Dorsolateral prefrontal cortex (tissue), 122 donors: ENCODE measurements at places on chromosomes 6 and 20.

DNA sequence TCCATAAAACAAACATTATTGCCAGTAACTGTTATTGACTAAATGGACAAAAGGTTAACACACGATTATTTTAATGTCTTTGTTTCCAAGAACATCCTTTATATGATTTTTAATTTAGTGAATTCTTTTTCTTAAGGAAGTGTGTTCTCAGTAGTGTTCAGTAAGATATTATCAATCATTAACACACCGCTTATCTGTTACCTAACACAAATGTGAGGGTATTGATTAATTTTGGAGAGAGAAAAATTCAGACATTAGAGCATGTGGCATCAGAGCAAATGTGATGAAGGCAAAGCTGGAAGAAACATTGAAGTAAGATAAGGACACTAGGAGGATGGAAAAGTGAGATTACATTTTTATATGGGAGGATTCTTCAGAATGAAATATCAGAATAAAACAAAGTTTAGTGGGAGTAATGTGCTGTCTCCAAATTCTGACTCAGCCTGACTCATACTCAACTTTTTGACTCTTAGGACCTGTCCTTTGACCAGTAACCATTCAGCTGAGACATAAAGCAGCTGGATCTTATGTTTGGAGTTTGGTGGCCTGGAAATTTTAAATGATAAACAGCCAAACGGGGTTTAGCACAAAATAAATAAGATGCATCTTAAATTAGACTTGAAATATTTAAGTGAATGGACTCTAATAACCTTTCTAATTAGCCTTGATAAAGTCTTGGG, 348.6 kb downstream of the CD109 start:
- no peak for DNase-seq

DNA sequence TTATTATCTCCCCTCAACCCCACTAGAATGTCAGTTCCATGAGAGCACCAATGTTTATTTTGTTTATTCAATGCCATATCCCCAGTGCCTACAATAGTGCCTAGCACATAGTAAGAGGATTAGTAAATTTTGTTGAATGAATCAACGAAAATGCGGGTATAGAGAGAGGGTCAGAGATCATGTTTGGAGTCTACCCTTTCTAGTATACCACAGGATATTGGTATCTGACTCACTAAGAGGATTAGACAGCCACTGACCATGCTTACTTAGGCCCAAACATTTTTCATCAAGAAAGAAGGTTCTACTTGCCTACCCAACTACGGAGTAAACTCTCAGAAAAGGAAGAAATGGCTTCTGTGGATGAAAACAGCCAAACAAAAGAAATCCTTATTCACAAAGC, 356.8 kb downstream of the BTBD9 start:
- DNase-seq: no peak

GRCh38 chr6:49430187-49430586, 32.9 kb downstream of the MMUT start:
- no peak for DNase-seq

- DNase-seq: no peak
Observed at GRCh38 chr6:62465206-62465605, 179.2 kb upstream of the KHDRBS2 start.

- DNase-seq: no peak
Observed at GRCh38 chr20:60795651-60796050, 456.4 kb upstream of the CDH4 start.

GRCh38 chr6:35594503-35595186, 81.9 kb upstream of the TULP1 start:
- DNase-seq: no peak

- no peak for DNase-seq
Observed at GRCh38 chr6:137305691-137306090, 86.5 kb upstream of the IFNGR1 start.

GRCh38 chr20:34045294-34045693, 51.6 kb downstream of the RALY start:
- DNase-seq: no peak

- DNase-seq: peak; percentile 25
Observed at GRCh38 chr6:169990095-169991030, 238.9 kb downstream of the ERMARD start.

DNA sequence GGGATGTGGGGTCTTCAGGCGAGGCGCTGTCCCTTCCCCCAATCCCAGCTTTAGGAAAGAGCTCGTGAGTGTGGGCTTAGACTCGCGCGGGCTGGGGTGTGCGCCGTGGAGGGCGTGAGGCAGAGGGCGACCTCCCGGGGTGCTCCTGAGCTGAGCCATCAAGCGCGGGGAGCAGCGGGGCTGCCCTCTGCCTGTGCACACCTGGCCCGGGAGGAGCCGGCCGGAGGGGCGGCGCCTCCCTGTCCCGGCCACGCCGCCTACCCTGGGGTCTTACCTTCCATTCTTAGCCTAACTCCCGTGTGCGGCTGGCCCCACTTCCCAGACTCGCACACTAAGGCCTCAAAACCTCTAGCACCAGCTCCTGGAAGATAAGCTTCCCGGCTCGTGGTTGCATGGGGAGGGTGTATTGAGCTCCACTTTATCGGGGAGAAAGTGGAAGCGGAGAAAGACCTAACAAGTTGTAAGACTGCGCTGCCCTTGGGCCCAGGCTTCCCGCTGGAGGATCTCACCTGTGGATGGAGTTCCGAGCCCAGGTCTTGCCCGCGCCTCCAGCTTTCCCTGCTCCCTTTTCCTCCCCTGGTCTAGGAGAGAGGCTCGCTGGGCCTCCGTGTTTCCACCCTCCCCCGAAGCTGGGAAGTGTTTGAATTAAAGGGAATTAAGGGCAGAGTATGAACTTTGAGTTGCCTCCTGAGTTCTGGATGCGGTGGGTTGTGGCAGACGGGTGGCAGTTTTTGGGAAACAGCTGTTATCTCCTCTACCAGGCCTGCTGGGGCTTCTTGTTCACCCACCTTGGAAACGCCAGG, 1.2 kb downstream of the DNMT3B start:
- DNase-seq: no peak

GRCh38 chr6:44034391-44034861, 92.8 kb downstream of the MRPL14 start:
- no peak for DNase-seq

- no peak for DNase-seq
Observed at GRCh38 chr6:132063738-132064137, 112.6 kb upstream of the CCN2 start.

DNA sequence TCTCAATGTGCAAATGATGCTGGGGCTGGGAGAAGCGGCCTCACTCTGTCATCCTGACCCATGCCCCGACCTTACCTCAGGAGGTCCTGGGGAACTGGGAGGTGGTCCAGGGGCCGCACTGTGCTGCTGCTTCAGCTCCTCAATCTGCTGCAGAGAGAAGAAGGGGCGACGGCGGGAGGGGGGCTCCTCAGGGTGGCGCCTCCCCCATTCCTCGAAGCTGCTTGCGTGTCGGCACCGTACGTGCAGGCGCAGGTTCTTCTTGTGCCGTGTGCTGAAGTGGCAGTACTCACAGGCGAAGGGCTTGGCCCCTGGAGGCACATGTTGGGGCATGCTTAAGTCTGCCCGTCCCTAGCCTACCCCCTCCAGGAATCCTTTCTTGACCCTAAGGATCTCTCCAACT, 12.9 kb downstream of the ZNF335 start:
- DNase-seq: no peak
